ENCODE measurements at places on chromosomes 16 and 17.

- peak; percentile 58 for DNase-seq
These were observed 9.1 kb upstream of the ARL5C start for GRCh38 chr17:39174920-39175694.

GRCh38 chr17:57009737-57010445 is 32.0 kb downstream of the SCPEP1 start:
- peak; percentile 22 for DNase-seq

- no peak for DNase-seq
These were observed 1011.6 kb downstream of the KCNJ18 start for GRCh38 chr17:22703786-22704441.

DNA sequence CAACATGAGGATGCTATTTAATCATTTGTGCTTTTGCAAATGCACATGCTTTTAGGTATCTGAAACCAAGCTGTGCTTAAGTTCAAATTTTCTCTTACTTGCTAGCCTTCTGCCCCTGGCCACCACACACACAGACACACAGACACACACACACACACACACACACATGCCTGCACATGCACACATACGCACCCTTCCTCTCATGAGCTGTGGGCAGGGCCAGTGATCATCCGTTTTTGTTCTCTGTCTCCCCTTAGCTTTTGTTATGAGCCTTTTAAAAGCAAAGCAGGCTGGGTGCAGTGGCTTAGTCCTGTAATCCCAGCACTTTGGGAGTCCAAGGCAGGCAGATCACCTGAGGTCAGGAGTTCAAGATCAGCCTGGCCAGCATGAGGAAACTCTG is 34.2 kb downstream of the CD300LF start:
- DNase-seq: no peak

- no peak for DNase-seq
These were observed 82.8 kb upstream of the TNRC6A start for GRCh38 chr16:24646646-24646995.

- no peak for DNase-seq
These were observed 571.6 kb downstream of the HS3ST4 start for GRCh38 chr16:26263406-26263805.

DNA sequence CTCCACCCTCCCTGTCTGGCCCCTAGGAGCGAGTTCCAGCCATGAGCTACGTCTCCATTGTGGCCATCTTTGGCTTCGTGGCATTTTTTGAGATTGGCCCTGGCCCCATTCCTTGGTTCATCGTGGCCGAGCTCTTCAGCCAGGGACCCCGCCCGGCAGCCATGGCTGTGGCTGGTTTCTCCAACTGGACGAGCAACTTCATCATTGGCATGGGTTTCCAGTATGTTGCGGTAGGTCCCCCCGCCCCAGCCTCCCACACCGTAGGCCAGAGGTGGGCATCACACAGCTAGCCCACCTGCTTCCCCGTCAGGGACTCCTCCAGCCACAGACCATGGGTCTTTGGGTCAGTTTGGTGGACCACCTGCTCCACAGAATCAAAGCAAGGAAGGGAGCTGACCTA is 4.2 kb downstream of the SLC2A4 start:
- no peak for DNase-seq
